Naive thymus-derived CD8-positive, alpha-beta T cell (primary cell): ENCODE measurements at places on chromosomes 2 and 18. TPM values are rescaled to one million over a fixed set of nuclear protein-coding genes. Genes with fewer than 3 reads are reported as not detected.

DNA sequence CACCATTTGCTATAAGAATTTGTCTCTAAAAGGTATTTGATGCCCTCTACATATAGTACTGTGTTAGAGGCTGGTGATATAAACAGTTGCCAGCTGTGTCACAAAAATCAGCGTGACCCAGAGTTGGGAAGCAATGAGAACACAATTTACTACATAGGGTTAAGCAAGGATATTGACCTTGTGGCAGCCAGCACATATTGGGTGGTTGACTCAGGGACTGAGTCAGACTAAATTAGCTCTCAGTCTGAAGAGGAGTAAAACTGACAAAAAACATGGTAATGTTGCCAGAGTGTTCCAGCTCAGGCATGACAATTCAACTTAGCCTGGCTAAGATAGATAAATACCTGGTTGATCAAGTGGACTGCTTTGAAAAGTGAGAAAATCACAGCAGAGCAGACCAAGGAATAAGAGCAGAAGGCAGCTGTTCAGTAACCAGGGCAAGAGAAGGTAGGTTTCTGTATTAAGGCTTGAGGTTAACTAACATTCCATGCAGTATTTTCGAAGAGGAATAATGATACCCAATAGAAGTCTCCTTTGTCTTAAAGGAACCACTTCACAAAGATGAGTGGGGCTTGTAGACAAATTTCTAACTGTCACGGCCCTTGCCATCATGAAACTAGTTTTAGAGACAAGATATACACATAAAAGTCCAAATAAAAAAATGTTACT lies 108.2 kb upstream of the ERBB4 start:
- DNase-seq = no peak

DNA sequence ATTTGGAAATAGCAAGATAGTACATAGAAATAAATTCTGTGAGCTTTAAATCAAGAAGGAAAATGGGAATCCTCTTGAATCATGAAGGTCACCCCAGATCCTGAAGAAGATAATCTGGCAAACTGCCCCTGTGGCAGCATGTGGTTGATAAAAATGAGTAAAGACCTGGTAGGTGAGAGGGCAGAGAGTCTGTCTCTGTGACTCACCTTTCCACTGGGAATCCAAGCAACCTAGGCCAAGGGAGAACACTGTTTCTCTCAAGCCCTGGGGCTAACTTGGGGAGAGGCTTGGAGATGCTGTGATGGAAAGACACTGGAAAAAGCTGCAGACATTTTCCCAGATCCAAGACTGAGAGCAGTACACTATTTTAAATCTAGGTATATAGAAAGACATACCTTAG lies 185.8 kb upstream of the CNTNAP5 start:
- no peak for DNase-seq

DNA sequence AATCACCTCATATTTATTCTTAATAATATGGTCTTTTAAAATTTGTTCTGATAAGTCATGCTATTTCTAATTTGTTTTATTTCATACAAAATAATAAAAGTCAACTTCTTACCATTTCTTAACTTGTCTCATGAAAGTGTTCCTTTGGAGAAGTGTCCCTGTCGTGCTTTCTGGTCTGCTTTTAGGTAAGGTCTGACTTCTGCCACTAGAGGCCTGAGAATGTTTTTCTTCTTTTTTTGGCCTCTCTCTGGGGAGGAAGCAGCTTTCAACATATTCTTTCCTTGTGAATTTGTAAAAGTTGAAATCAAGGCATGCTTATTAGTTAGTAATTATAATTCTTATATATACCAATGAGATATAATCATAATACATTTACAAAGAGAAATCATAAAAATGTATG lies 39.4 kb downstream of the MAP2 start:
- DNase-seq = no peak

- no peak for DNase-seq
Measured at GRCh38 chr2:197059477-197059876, 133.0 kb upstream of the PGAP1 start.

DNA sequence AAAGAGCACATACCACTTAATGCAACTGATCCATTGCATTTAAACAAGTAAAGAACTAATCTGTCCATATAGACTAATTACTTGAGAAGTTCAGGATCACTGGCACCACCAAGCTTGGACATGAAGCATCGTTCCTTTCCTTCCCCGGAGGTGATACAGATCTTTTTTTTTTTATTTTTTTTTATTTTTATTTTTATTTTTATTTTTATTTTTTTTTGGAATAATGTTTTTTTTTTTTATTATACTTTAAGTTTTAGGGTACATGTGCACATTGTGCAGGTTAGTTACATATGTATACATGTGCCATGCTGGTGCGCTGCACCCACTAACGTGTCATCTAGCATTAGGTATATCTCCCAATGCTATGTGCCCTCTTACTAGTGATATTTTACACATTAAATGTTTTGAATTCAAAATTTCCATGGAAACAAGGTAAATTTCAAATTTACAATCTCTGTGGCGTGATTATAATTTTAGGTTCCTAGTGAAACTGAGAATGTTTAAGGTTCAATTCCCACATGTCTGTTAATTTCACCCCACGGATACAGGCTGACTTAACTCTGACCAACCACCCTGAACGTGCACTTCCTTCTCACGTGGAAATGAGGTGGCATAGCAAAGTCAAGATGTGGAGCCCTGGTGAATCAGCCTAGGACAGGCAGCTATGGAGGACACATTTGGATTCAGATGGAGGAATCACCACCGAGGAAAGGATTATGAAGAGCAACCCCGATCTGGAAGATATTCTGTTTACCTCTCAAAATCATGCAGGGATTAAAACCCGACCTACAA lies 101.6 kb upstream of the THOC1 start:
- DNase-seq = no peak

Gene CFAP65
- total RNA-seq = not detected

Gene COLEC12
- not detected for total RNA-seq
